NCI-H1436 treated with DMSO at 0.1 percent for 48 hours (cell line): ENCODE measurements at places on chromosomes 16 and 17.
A peak's percentile ranks its signal among the peaks of the same experiment; 100 is the strongest.

DNA sequence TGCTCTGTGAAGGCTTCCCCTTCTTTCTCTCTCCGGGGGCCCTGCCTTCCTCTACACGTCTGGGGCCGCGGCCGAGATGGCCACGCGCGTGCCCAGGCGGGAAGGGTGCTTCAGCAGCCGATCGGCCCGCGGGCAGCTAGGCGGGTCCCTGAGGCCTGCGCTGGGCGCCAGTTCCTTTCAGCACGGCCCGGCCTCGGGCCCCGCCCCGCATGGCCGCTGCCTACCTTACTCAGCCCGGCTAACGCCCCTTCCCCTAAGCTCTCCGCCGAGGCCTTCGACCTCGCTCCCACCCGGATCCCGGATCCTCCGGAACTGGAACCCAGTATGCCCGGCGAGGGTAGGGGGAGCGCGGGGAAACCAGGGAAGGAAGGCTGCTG is 335 bp downstream of the TMEM11 start:
- no peak for DNase-seq

- DNase-seq: no peak
Measured at GRCh38 chr16:84999200-84999599, 12.1 kb downstream of the ZDHHC7 start.

- no peak for DNase-seq
Measured at GRCh38 chr16:67528222-67528869, at the start of gene RIPOR1. Gene RIPOR1, plus strand, starts transcription at chr16:67528829. Its CDS starts 9,618 bp downstream, at chr16:67538447.

- no peak for DNase-seq
Measured at GRCh38 chr17:1978396-1978949, 46.7 kb downstream of the RTN4RL1 start.

DNA sequence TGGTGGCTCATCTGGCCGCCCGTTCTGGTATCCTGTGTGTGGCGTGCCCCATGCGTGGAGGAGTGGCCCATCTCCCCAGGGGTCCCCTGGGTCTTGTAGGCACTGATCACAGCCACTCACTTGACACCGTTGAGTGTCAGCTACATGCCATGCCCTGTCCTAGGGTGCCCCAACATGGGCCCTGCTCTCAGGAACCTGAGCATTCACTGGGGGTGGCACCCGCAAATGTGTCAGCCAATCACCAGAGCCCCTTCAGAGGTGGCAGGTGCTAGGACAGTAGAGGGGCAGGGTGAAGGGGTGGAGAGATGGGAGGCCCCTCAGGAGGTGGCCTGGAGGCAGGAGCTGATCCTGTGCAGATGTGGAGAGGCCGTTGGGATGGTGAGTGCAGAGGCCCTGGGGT is 27.8 kb downstream of the CMIP start:
- no peak for DNase-seq

- no peak for DNase-seq
Measured at GRCh38 chr17:30476726-30477082, 504 bp upstream of the GOSR1 start.

- no peak for DNase-seq
Measured at GRCh38 chr16:83138512-83138911, 511.7 kb downstream of the CDH13 start.

DNA sequence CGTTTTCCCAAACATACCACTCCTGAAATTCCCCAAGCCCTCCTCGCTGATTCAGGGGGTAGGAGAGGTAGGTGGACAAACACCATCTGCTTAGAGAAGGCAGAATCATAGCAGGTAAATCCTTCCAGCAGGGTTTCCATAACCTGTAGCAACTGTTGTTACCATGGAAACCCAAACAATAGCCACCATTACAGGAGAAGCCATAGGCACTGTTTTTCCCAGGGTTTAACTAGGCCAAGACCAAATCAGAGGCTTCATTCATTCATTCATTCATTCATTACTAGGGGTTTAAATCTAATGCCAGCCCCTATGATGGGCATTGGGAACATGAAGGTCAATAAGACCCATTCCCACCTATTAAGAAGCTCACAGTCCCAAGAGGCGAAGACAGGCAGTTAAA is 25.5 kb upstream of the CIITA start:
- no peak for DNase-seq

- no peak for DNase-seq
Measured at GRCh38 chr17:14428648-14429029, 127.8 kb downstream of the HS3ST3B1 start.

DNA sequence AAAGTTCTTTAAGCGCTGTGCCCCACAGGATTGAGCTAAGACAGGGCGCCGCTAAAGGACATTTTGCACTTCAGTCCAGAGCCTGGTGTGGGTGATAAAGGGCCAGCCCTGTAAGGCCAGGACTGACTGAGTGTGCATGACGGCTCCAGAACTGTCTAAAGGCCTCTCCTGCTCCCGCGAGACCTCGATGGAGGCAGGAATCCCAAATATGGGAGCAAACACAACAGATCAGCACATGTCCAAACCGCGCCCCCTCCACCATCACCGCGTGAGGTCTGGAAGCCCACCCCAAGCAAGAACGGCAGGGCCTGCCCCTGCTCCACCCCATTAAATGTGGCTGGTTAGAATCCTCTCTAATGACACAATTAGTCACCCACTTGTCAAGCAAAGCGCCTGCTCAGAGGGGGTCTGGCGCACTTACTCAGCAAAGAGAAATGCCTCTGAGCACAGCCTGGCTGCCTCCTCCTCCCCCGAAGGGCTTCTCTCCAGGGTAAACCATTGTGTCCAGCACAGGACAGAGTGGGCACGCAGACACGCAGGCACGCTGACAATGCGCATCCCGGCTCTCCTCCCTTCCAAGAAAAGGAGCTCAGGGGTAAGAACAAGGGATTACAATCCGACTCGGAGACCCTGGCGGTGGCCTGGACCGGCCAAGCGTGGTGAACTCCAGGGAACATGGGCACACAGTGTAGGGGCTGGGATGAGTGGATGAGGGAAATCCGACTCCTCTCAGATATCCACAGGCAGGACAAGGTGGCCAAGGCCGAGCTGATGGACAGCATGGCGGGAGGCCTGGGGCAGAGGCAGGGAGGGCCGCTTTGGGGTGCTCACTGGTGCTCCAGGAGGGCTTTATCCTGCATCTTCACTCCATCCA is 1.5 kb downstream of the MXRA7 start:
- DNase-seq: peak; percentile 41

GRCh38 chr17:31413081-31413799 is 21.8 kb downstream of the RAB11FIP4 start:
- DNase-seq: no peak

- DNase-seq: no peak
Measured at GRCh38 chr17:51045621-51046020, 75.0 kb downstream of the SPAG9 start.

GRCh38 chr16:84423416-84423837 is 55.1 kb downstream of the ATP2C2 start:
- no peak for DNase-seq

- DNase-seq: no peak
Measured at GRCh38 chr16:57669476-57670162, 1.5 kb downstream of the ADGRG3 start.

GRCh38 chr16:65825191-65825856 is 541.2 kb upstream of the CDH5 start:
- no peak for DNase-seq

- no peak for DNase-seq
Measured at GRCh38 chr16:1533443-1533951, at the start of gene TMEM204. Gene TMEM204, plus strand, starts transcription at chr16:1533666. Its CDS starts 610 bp downstream, at chr16:1534276.

DNA sequence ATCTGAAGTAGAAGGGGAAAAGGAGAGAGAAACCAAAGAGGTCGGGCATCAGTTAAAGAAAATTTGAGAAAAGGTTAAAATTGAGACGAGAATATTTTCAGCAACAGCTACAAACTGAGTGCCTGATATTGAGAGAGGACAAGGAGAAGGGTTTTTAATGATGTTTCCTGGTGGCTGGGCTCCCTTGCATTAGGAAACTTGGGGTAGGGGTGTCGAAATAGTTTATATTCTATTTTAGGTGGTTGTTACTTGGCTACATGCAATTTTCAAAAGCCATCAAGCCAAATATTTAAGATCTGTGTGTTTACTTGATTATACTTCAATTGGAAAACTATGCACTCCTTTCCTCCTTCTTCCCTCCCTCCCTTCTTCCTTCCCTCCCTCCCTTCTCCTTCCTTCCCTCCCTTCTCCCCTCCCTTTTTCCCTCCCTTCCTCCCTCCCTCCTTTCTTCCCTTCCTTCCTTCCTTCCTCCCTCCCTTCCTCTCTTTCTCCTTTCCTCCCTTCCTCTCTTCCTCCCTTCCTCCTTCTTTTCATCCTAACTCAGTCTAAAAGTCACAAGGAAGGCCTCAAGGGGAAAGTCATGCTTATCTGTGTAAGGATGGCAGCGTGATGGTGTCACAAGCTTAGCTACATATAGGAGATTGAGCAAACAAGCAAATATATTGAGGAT is 1.8 kb upstream of the APOH start:
- DNase-seq: no peak

DNA sequence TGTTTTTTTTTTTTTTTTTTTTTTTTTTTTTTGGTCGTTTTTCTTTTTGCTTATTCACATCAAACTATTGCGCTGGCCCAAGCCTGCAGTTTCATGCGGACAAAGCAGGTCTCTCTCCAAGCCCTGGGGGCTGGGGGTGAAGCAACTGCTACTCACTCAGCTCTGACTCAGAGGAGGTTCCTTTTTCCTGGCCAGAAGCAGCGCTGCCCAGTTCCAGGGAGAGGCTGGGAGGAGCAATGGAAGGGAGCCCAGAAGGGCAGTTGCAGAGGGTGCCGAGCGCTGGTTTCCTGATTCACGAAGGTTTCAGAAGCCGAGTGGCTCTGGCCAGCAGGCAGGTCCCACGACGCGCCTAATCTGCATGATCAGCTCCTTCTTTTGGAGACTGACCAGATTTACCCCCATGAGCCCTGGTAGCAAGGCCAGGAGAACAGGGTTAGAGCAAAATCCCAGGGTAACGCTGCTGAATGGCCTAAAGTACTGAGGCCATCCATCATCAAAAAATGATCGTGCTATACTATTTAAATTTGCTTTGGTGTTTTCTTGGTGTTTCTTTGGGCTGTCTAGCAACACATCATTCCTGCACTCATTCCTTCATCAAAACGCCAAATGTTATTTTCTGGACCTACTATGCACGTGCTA is 144.7 kb upstream of the SOX9 start:
- no peak for DNase-seq

- DNase-seq: no peak
Measured at GRCh38 chr17:47907932-47908562, 12.0 kb downstream of the SP2 start.

DNA sequence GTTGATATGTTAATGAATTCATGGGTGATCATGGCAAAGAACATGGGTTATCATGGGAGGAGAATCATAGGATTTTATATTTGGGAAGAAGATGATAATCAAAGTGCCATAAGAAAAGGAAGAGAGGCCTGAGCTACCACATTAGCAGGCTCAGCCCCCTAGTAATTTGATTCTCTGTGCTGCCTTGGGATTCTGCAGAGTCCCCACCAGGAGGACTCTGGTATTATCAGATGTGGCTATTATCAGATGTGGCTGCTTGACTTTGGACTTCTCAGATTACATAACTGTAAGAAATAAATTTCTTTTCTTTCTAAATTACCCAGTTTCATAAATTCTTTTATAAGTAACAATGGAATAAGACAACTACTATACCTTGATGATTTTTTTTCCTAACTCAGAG is 137.6 kb downstream of the ITFG1 start:
- no peak for DNase-seq

- DNase-seq: no peak
Measured at GRCh38 chr16:80407265-80407987, 133.4 kb upstream of the DYNLRB2 start.

DNA sequence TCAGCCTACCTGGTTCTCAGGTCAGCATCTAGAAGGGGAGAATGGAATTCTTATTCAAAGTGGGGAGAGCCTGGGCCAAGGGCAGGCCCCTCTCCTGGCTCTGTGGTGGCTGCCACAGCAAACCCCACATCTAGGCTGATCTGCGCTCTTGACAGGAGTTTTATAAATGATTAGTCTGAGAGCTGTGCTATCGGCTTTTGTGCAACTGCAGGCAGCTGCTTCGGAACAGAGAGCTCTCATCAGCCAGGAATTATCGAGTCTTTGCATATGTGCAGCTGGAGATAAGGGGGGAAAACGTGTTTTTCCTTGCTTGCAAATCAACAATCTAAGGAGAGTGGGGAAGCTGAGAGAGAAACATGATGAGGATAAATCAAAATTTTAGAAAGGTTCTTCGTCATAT is 91.7 kb downstream of the HS3ST3A1 start:
- DNase-seq: no peak

GRCh38 chr16:85276721-85277120 is 164.4 kb upstream of the CIBAR2 start:
- no peak for DNase-seq

DNA sequence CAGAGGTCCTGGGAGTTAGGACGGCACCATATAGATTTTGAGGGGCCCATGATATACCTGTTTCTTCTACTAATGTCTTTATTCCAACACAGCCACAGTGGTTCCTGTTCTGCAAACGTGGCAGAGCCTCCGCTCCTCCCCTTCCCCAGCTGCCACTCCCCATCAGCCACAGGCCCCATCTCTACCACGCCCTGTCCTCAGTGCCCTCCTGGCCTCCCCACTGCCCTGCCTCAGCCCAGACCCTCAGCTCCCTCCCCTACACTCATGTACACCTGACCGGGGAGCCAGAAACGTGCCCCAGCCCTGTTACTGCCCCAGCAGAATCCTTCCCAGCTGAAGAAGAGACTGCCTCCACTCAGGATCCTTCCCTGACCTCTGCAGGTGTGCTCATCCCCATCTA is 11.9 kb upstream of the RBFOX3 start:
- DNase-seq: no peak

GRCh38 chr17:32020943-32021614 is 13.9 kb downstream of the LRRC37B start:
- no peak for DNase-seq

DNA sequence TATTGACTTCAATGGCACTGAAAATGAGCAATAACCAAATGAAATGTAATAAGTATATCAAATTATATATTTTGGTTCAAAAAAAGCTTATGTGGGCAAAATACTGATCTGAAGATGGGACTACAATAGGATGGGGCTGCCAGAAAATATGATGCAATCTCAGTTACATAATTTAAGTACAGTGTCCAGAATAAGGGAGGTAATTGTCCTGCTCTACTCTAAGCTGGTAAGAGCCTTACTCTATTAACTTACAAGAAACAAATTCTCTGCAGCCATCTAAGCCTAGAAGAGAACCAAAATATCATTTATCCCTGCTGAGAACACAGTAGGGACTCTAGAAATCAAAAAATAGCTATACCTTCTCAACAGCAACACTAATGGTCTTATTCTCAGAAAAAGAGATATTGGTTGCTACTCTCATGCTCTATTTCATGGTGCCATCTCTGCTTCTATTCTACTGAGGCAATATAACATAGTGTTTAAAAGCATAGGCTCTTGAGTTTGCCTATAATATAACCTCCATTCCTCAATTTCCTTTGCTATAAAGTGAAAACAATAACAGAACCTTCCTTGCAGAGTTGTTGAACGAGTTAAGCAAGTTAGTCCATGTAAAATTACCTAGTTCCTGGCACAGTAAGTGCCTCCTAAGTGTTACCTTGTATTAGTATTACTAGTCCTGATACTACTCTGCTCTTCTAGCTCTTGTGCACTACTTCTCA is 19.9 kb downstream of the NQO1 start:
- DNase-seq: no peak

GRCh38 chr16:24430954-24431760 is 108.2 kb upstream of the RBBP6 start:
- DNase-seq: no peak

- DNase-seq: peak; percentile 2
Measured at GRCh38 chr17:4881761-4882555, 17.4 kb upstream of the C17orf107 start.
